Muscle of leg (tissue), 16 donors: ENCODE measurements at places on chromosomes 2 and 18.

DNA sequence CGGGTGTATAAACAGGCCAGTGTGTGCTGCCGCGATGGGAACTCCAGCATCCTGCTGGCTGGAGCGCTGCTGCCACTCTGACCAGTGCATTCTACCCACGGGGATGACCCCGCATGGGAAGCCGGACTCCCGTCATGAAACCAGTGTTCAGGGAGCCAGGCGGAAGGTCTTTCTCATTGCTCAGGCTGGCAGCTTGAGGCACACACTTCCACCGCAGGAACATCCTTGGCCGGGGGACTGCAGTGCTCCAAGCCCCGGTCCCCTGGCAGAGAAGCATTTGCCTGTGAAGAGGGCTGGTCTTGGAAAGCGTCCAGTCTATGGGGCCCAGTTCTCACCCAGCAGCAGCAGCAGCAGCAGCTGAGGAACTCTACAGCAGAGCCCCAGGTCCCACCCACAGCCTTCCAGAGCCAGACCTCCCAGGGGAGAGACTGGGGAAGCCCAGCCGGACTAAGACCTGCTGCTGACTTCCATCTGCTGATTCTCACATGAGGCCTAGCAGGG, 235.9 kb downstream of the KLHL29 start:
- H3K36me3 ChIP-seq: no peaks in the 10 kb centered on the region
- DNase-seq: peak; percentile 84
- no peak overlapping the region for H3K4me3 ChIP-seq
- H3K4me1 ChIP-seq: peaks cover 75% of the 10 kb centered on the region
- H3K27me3 ChIP-seq: peaks cover 5% of the 10 kb centered on the region

GRCh38 chr2:239607517-239608191, 206.8 kb upstream of the HDAC4 start:
- H3K36me3 ChIP-seq: no peaks in the 10 kb centered on the region
- no peak overlapping the region for H3K27ac ChIP-seq
- no peak overlapping the region for H3K4me3 ChIP-seq

DNA sequence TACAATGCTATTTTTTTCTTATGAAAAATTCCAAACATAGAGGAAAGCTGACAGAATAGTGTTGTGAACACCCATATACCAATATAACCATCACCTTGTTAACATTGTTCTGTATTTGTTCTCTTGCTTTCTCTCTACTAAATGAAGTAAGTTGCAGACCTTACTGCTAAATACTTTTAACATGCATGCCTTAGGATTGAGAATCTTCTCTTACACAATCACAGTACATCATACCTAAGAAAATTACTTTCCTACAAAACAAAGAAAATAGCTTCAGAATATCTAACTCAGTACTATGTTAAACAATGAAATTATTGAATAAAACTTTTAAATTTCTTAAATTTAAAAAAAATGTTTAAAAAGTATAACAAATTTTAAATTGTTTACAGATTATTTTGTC, 136.5 kb downstream of the UBR3 start:
- H3K4me1 ChIP-seq: no peaks in the 10 kb centered on the region
- no peak overlapping the region for H3K4me3 ChIP-seq
- no peak overlapping the region for H3K27ac ChIP-seq

DNA sequence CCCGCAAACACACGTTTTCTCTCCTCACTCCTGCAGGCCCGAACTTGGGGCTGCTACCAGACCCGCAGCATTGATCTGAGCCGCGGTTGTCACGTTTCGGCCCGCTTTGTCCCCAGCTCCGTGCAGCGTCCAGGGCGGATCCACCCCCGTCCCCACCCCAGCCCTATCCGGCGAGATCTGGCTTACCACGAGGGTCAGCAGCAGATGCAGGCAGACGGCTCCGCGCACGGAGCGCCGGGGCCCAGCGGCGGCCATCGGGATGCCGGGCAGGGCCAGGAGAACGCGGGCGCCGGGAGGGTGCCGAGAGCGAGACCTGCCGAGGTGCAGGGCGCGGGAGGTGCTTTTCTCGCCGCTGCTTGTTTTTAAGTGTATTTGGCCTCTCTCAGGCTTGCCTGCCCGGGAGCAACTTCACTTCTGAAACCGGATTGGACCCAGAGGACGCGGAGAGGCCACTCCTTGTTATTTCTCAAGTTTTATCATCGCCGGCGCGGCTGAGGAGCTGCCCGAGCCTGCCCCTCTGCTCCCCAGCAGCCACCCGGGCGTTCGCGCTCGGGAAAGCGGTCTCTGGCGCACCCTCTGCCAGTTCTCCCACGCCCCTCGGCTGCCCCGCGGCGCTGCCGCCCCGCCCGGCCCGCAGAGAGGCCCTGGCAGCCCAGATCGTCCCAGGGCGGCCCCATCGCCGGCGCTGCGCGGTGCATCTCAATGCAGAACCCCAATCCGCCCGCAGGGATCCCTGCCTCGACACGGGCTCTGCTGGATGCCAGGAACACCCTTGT, at the start of gene DSC3:
DSC3 (minus strand) TSS at position 337 of the 776 bp plus-strand sequence; CDS start at position 255, 82 bp downstream.
- DNase-seq: peak; percentile 54
- no peaks in the 10 kb centered on the region for H3K36me3 ChIP-seq
- H3K4me1 ChIP-seq: peaks cover 16% of the 10 kb centered on the region
- no peak within 1 kb of the TSS for H3K27ac ChIP-seq
- H3K27me3 ChIP-seq: peaks cover 41% of the 10 kb centered on the region

DNA sequence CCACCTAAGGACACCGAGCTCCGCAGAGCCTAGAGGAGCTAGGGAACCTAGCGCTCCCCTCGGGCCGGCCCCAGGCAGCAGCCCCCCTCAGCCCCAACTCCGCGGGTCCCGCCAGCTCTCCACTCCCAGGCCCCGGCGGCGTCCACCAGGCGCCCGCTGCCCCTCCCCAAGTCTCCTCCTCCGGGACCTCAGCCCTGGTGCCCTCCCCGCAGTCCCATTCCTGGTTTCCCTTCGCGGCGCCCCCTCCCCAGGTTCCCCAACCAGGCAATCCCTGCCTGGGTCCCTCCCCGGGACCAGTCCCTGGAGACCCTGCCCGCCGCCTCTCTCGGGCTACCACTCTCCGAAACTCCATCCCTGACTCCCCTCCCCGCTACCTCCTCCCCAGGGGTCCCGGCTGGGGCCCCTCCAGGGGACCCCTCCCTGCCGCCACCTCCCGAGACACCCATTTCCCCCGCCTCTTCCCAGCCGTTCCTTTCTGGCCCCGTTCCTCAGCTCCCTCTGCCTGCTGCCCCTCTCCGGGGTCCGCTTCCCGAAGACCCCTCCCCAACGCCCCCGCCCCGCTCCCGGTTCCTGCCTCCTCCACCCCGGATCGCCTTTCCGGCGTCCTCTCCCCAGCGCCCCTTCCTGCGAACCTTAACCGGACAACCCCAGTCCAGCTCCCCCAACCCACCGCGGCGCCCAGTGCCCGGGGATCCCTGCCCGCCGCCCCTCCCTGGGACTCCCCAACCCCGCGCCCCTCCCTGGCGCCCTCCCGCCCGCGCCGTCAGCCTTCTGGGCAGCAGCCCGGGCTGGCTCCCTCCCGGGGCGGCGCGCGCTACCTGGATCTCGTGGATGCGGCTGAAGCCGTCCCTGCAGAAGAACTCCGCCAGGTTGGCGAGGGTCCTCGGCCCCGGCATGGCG, 678 bp downstream of the CYP27C1 start:
- H3K36me3 ChIP-seq: no peaks in the 10 kb centered on the region
- peaks cover 38% of the 10 kb centered on the region for H3K27me3 ChIP-seq
- peak; percentile 55 for DNase-seq
- peaks cover 16% of the 10 kb centered on the region for H3K4me1 ChIP-seq

GRCh38 chr2:101012054-101012705, 10.1 kb downstream of the RPL31 start:
- H3K4me3 ChIP-seq: no peak overlapping the region
- H3K4me1 ChIP-seq: no peaks in the 10 kb centered on the region
- peaks cover 40% of the 10 kb centered on the region for H3K36me3 ChIP-seq
- no peak for DNase-seq
- H3K27ac ChIP-seq: no peak overlapping the region
- no peaks in the 10 kb centered on the region for H3K27me3 ChIP-seq

- no peak for DNase-seq
- no peaks in the 10 kb centered on the region for H3K4me1 ChIP-seq
- H3K27me3 ChIP-seq: no peaks in the 10 kb centered on the region
- H3K27ac ChIP-seq: no peak overlapping the region
- no peaks in the 10 kb centered on the region for H3K36me3 ChIP-seq
Observed at GRCh38 chr2:196555726-196556125, 83.8 kb upstream of the CCDC150 start.

DNA sequence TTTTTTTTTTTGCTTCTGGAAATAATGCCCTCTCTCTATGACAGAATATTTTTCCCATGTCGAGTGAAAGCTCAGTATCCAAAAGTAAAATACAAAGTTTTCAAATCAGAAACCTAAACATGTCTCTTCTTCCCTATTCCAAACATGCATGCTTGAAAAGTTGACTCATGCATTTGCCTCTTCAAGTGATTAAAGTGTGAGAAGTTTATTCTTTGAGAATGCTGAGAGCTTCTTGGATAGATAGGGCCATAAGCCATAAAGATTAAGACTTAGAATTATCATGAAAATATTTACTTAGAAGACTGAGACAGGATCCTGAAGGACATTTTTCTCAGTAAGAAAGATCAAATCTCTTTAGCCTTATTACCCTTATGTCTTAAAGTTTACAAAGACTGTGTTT, 98.6 kb upstream of the EPB41L5 start:
- no peak overlapping the region for H3K27ac ChIP-seq
- peaks cover 4% of the 10 kb centered on the region for H3K36me3 ChIP-seq
- no peak for DNase-seq

DNA sequence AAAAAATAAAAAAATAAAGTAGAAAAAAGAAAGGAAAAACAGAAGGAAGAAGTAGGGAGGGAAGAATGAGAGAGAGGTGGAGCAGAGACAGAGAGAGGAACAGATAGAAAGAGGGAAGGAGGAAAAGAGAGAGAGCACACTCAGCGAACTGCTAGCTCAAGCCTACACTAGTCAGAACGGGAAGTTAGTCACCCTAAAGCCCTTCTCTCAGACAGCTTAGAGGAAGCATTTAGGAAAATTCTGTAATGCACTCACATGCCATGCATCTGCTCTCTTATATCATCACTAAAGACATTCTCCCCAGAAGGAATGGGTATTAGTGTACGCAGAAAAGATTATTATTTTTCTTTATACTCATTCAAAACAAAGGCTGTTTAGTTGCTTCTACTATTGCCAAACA, 68.1 kb upstream of the SULT1C3 start:
- no peaks in the 10 kb centered on the region for H3K36me3 ChIP-seq
- DNase-seq: peak; percentile 36
- no peak overlapping the region for H3K4me3 ChIP-seq
- H3K27ac ChIP-seq: no peak overlapping the region

DNA sequence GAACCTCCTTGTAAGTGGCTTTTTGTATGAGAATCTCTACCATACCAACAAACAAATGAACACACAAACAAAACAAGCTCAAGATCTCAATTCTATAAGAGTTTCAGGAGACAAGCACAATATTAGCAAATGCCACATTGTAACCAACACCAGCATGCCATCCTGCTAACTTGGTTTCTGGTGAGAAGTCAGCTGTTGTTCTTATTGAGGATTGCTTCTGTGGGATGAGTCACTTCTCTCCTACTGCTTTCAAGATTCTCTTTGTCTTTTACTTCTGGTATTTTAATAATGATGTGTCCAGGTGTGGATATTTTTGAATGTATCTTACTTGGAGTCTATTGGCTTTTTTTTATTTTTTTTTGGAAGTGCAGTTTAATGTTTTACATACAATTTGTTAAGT, 131.7 kb downstream of the BCL2L11 start:
- H3K4me3 ChIP-seq: no peak overlapping the region

GRCh38 chr2:127995725-127996124, 32.1 kb downstream of the SAP130 start:
- peaks cover 42% of the 10 kb centered on the region for H3K36me3 ChIP-seq
- no peaks in the 10 kb centered on the region for H3K4me1 ChIP-seq
- H3K27ac ChIP-seq: no peak overlapping the region
- DNase-seq: no peak
- H3K27me3 ChIP-seq: no peaks in the 10 kb centered on the region

DNA sequence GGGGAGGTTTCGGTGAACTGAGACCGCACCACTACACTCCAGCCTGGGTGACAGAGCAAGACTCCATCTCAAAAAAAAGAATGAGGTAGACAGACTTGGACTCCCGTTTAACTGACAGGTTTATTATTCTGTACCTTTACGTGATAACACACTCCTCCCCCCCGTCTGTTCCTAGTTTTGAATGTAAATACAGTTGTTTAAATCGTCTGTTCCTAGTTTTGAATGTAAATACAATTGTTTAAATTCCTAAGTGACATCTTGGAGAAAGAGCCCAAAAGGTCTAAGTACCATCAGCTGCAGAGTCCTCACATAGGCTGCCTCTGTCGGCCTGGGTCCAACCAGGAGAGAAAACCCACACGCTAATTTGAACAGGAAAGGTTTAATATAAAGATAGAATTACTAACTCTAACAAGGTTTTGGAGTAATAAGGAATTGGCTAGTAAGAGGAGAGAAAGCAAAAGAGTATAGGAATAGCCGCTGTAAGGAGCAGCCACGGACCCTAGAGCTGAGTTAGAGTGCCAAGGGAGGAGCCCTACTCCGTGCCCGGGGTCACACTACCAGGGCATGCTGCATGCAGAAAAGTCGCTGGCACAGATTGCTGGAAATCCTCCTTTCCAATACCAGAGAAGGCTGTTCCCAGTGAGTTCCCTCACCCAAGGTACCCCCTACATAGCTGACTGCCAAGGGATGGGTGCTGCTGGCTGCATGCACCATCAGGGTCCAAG, 83.5 kb upstream of the RANBP2 start:
- no peak overlapping the region for H3K27ac ChIP-seq
- no peaks in the 10 kb centered on the region for H3K36me3 ChIP-seq
- H3K4me1 ChIP-seq: peaks cover 29% of the 10 kb centered on the region
- H3K4me3 ChIP-seq: no peak overlapping the region
- DNase-seq: no peak

- H3K4me3 ChIP-seq: no peak overlapping the region
- DNase-seq: no peak
- no peaks in the 10 kb centered on the region for H3K36me3 ChIP-seq
- H3K27ac ChIP-seq: no peak overlapping the region
Observed at GRCh38 chr18:33076601-33077000, 303.8 kb upstream of the KLHL14 start.

DNA sequence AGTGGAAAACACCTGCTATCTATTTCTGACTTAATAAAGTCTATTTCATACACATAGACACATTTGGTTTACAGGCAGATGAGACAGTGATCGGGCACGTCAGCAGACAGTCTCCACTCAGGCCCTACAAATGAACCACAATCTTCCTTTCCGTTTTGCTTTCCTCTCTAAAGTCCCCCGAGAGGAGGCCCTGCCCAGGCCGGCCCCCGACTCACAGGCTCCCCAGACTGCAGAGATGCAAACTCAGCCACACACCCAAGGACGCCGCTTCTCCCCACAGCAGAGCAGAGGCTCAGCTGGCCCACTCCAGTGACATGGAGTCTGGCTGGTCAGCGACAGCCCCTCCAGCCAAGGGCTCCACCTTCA, 9.3 kb upstream of the MTERF4 start:
- H3K27me3 ChIP-seq: no peaks in the 10 kb centered on the region
- no peak overlapping the region for H3K4me3 ChIP-seq

- H3K4me3 ChIP-seq: no peak overlapping the region
- no peaks in the 10 kb centered on the region for H3K36me3 ChIP-seq
- peaks cover 4% of the 10 kb centered on the region for H3K27me3 ChIP-seq
- H3K27ac ChIP-seq: no peak overlapping the region
Observed at GRCh38 chr2:231909631-231910030, 16.6 kb downstream of the NPPC start.
